ENCODE measurements at places on chromosomes 13 and 19. TPM values are rescaled to one million over a fixed set of nuclear protein-coding genes. Genes with fewer than 3 reads are reported as not detected.

- DNase-seq: no peak
Measured at GRCh38 chr13:59363313-59363712, 800.4 kb downstream of the DIAPH3 start.

- no peak for DNase-seq
Measured at GRCh38 chr13:113211774-113212173, 2.4 kb downstream of the CUL4A start.

- DNase-seq: peak; percentile 61
Measured at GRCh38 chr19:30733826-30734550, 361.8 kb downstream of the ZNF536 start.

Gene ZNF256
- polyA plus RNA-seq: 3.7 TPM

Gene GRK1
- not detected for polyA plus RNA-seq

Gene ARMC6
- polyA plus RNA-seq: 24.6 TPM
